ENCODE measurements at places on chromosomes 1 and 21.

DNA sequence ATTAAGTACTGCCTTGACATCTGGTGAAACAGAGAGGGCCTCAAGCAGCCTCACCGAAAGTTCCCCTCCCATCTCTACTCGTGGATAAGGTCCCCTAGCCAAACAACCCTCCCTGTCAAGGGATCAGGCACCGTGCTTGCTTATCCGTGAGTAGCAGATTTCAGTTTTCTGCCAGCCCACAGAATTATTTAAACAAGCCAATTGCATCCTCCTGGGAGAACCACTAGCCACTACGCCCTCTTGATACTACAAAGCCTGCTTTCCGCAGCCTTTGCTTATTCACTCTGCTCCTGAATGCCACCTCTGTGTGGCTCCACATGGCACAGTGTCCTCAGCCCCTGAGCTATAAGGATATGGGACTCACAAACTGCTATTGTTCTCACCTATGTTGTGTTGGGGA lies 5.9 kb upstream of the TFF2 start:
- no peak for DNase-seq

GRCh38 chr1:193566735-193567134 lies 380.3 kb upstream of the B3GALT2 start:
- DNase-seq, result no peak

DNA sequence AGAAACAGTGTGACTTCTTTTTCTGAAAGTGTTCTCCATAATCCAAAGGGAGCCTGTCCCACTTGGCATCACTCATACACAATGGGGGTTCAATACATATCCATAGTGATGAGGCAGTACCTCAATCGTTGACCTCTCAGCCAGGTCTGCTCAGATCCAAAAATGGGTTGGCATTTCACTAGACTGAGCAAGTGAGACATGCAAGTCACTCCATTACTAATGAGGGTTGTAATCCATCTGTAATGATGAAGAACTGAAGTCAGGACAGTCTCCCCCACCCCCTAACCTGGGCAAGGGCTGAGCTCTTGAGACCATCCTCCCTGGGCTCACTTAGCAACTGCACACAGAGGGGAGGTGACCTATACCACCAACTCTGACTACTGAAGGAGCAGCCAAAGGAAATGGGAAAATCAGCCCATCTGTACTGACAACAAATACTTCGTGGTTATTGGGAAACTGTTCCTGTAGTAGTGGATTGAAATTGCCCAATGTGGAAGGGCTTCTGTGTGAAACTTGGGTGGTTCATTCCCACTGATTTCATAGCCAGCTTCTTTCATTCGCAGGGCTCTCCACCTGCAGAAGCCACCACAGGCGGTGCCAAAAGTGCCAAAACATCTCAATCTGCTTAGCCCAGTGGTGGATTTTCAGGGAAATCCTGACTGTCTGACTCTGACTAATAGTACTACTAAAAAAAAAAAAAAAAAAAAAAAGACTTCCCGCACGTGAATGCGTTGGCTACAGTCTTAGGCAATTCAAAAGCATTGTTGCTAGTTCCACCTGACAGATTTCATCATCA lies 5.0 kb downstream of the NGF start:
- DNase-seq, result no peak

- DNase-seq, result no peak
Observed at GRCh38 chr1:67327864-67328466, 20.3 kb downstream of the IL12RB2 start.

DNA sequence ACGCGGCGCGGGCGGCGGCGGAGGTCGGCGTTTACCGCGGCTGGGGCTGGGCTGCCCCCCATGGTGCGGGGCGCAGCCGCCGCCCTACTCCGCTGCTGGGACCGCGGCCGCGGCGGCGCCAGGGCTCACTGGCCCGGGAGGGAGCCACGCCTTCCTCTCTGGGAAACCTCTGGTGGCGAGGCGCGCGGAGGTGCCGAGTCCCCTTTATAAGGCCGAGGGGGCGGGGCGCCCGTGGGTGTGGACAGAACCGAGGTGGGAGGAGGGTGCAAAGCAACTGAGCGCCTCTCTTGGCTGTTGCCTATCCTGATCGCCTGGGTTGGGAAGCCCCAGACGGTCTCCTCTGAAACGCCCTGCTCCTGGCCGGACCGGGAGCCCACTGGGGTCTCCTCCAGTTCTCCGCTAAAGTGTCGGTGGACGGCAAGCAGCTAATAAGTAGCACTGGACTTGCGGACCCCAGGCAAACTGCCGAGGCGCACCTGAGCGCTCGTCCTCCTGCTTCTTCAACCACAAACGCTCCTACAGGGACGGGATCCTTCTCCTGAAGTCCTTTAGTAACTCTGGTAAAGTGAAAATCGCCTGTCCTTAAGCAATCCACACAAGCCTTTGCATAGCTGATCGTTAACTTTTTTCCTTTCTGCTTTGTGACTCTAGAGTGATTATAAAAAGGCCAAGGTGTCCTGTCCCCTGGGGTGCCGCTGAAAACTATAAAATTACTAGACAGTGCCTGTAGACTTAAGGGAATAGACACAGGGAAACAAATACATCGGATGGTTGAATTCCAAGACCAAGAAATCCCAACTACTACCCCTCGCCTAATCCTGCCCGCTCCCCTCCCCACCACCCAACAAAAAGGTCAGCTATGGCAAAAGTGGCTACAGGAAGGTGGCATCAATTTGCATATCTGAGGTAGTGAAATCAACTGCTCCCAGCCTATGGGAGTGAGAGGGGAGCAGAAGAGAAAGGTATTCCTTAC lies at the start of gene PTGER3:
Gene PTGER3 (minus strand): TSS at position 182 of the 973 bp plus-strand sequence. CDS start 239 bp downstream, outside the sequence.
- no peak for DNase-seq

- DNase-seq, result no peak
Observed at GRCh38 chr1:95236784-95237575, 3.0 kb downstream of the RWDD3 start.

- no peak for DNase-seq
Observed at GRCh38 chr1:28982198-28982597, 67.8 kb downstream of the EPB41 start.

DNA sequence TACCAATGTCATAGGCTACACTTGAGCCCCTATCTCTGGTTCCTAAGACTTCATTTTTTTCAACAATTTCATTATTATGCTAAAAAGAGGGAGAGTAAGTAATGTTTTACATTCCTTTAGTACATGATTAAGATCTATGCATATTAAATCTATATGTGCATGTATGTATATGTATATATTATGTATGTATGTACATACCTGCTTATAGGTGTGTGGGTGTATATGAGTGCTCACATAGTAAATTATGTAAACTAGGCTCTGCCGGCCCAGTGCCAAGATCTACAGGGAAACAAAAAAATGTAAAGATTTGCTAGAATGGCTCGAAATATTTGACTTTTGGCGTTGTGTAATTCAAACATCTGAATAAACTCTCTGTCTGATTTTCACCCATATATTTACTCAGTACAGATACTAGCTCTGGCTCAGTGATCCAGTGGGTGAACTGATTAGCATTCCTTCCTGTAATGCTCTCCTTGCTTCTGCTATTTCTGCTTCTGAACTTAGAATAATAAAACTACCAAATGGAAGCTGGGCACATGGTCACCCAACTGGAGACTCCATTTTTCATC lies 113.1 kb upstream of the FGGY start:
- no peak for DNase-seq

DNA sequence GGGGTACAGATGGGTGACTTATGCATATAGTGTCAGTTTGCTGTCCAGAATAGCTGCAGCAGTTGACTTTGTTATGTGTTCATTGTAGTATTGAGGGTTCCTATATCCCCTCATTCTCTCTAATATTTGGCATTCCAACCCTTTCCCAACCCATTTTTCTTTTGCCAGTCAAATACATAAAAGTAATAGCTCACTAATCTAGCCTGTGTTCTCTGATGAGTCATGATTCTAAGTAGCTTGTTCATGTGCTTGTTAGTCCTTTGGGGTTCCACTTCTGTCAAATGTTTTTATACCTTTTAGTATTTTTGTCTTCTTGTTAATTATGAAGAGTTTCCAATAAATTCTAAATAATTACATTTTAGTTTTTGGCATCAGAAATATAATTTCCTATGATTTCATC lies 99.2 kb upstream of the MROH9 start:
- no peak for DNase-seq

GRCh38 chr1:223849352-223850254 lies 3.9 kb upstream of the TP53BP2 start:
- DNase-seq, result no peak

GRCh38 chr21:31838586-31839355 lies 34.0 kb upstream of the HUNK start:
- no peak for DNase-seq

GRCh38 chr1:236534151-236534651 lies 10.4 kb downstream of the LGALS8 start:
- no peak for DNase-seq

DNA sequence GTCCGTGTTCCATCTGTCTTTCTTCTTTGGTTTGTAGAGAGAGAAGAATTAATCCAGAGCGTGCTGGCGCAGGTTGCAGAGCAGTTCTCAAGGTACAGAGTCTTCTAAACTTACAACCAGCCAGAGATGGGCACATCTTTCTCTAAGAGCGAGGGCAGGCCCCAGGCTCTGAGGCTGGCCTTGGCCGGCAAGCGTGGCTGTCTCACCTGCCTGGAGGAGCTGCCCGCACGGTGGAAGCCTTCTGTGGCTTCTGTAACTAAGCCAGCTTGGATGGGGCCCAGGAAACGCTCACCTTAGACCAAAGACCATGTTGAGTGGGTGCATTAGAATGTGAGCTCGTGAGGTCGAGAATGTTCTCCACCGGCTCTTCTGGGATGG lies 78.6 kb downstream of the PDE9A start:
- DNase-seq, result no peak

DNA sequence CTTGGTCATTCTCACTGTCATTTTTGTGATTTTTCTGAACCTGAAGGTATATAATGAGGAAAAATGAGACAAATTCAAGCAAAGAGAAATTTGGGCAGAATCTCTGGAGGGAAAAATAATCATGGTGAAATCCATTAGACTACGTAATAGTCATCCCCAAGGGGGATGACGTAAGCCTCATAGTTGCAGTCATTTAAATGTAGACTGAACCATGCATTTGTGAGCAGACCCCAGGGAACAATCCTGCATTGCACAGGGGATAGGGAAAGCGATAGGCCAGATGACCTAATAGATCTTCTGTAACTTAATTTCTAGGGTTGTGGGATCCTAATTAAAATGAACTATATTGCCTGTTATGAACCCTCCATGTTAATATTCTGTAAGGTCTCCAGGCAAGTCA lies 167.4 kb upstream of the C1orf21 start:
- no peak for DNase-seq

DNA sequence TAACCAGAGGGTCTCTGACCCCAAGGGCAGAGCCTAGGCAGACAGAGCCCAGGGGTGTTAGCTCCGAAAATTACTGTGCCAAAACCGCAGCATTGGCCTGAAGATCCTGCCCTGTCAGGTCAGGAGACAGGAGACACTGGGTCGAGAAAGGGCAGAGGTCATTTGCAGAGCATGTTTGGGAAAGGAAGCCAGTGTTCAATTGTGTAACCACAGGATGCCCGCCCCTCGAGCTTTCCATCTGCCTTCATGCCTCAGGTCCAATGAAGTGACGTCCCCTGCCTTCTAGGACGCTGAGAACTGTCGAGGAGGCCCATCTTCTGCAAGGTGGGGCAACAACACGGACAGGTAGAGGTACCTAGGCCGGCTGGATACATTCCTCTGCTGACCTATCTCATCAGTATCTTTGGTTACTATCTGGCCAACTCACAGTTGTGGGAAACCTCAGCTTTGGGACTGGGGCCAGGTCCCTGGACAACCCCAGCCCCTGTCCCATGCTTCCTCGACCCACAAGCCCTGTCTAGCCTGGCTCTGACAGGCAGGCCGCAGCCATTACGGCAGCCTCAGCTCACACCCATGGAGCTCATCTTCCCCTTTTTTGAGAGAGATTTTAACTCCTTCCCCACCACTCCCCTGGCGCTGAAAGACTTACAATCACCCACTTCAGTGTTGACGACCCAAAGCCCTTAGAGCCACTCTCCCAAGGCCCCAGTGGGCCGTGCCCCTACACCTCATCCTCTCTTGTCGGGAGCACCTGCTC lies 1.3 kb downstream of the ARL8A start:
- DNase-seq, result no peak

DNA sequence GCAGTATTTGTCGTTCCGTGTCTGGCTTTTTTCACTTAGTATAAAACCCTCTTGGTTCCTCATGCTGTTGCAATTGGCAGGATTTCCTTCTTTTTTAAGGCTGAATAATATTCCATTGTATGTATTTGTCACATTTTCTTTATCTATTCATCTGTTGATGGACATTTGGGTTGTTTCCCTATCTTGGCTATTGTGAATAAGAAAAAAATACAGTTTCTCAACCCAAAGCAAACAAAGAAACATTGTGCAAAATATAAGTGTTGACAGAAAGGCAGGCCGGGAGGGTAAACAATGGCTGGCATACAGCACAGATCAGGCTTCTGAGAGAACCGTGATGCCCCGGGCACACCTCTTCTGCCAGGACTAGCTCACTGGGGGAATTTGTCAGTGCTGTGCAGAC lies 26.9 kb downstream of the NENF start:
- DNase-seq, result no peak

DNA sequence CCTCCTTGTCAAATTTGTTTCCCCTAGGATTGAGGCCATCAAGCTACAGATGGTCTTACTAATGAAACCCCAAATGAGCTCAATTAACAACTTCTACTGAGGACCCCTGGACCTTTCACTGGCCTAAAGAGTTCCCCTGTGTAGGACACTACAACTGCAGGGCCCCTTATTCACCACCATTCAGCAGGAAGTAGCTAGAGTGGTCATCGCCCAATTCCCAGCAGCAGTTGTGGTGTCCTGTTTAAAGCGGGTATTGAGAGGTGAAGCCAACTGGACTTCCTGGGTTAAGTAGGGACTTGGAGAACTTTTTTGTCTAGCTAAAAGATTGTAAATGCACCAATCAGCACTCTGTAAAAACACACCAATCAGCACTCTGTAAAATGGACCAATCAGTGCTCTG lies 1466.9 kb downstream of the KCNT2 start:
- DNase-seq, result no peak

GRCh38 chr1:232622378-232622777 lies 7.6 kb downstream of the SIPA1L2 start:
- no peak for DNase-seq

DNA sequence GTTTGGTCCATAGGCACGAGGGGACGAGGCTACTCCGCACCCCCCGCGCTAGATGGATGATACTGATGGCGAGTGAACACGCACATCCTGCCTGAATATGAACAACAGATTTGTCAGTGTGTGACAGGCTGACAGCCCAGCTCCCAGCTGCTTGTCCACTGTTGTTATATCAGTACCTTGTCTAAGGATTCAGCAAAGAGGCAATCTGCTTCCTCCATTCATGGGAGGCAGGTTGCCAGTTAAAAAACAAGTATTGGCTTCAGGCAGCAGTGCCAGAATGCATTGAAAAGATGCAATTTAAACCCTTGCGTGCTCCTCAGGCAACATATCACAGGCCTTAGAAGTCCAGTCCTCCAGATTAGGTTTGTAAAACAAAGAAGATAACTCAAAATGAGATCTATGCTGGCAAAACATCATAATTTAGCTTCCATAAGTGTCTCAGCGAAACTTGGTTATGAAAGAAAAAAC lies 223.3 kb downstream of the GPATCH2 start:
- DNase-seq, result no peak

DNA sequence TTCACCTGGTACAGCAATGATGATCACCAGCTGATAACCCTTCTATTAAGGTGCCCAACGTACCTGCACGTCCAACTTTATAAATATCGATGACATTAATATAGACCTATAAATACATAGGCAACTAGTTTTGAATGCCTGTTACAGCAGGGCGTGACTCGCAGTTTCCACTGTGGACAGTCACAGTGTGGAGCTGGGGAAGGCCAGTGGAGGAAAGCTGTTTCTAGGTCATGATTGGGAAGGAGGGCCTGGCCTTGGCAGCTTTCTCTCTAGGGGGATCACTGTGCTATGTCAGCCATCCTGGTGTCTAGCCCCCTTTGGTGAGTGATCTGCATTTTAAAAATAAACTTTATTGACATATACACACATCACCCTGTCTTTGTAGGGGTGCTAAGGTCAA lies 4.4 kb upstream of the PRDM15 start:
- no peak for DNase-seq

Measured in stimulated activated CD4-positive, alpha-beta T cell treated with anti-CD3 and anti-CD28 coated beads, Interleukin-15, amount 100 ng/mL, for 1 hour (primary cell).